8988T (cell line): ENCODE measurements at places on chromosomes 6 and 20.

GRCh38 chr6:13372076-13372475, 43.7 kb upstream of the TBC1D7 start:
- no peak for DNase-seq

DNA sequence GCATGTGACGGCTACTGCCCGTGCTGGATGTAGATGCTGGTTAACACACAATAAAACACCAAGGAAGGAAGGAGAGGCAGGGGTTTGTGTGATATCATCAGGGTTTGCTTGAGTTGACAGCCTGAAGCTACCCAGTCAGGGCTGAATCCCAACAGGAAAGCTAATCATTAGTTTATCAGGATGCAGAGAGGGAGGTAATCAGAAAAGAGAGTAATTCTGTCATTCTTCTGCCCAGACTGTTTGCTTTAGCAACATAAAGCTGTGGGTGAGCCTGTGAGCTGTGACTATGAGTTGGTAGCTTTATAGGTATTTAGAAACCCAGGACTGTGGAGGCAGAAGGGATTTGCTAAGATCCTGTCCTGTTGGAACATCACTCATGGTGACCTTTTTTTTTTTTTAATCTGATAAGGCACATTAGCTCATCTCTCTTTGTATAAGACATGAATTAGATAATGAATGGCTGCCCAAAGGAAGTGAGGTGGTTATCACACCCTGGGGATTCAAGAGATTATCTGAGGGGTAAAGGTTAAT, 79.3 kb downstream of the CAP2 start:
- no peak for DNase-seq

DNA sequence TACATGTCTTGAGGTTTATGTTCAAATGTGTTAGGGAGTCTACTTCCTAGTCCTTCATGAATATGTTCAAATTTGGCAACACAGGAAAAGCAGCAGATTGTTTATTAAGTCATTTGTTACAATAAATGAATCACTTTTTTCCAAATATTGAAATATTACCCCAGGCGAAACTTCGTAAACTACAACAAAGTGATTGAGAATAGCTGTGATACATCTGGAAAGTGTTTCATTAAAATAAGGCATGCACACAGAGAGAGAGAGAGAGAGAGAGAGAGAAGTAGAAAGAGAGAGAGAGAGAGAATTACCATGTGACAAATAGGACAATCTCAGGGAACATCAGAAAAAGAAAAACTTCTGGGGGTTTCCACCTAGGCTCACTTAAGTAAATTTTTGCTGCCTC, 363.1 kb upstream of the PTCHD4 start:
- DNase-seq: no peak

DNA sequence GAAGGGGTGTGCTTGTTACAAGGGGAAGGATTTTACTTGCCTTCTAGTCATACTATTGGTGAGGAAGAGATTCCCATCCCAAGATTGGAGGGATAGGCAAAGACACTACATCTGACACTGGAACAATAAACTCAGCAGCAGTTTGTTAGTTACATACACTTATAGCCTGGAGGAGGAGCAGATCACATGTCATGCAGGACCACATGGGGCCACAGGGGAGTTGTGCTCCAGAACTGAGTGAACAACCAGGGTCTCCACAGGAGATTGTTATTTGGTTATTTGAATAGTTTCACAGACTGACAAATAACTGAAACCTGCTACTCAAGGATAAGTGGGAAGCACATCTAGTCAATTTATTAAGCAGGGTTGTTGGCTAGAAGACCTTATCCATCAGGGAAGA, 559.4 kb upstream of the MANEA start:
- no peak for DNase-seq

- DNase-seq: no peak
Measured at GRCh38 chr6:968791-969190, 275.9 kb upstream of the EXOC2 start.

DNA sequence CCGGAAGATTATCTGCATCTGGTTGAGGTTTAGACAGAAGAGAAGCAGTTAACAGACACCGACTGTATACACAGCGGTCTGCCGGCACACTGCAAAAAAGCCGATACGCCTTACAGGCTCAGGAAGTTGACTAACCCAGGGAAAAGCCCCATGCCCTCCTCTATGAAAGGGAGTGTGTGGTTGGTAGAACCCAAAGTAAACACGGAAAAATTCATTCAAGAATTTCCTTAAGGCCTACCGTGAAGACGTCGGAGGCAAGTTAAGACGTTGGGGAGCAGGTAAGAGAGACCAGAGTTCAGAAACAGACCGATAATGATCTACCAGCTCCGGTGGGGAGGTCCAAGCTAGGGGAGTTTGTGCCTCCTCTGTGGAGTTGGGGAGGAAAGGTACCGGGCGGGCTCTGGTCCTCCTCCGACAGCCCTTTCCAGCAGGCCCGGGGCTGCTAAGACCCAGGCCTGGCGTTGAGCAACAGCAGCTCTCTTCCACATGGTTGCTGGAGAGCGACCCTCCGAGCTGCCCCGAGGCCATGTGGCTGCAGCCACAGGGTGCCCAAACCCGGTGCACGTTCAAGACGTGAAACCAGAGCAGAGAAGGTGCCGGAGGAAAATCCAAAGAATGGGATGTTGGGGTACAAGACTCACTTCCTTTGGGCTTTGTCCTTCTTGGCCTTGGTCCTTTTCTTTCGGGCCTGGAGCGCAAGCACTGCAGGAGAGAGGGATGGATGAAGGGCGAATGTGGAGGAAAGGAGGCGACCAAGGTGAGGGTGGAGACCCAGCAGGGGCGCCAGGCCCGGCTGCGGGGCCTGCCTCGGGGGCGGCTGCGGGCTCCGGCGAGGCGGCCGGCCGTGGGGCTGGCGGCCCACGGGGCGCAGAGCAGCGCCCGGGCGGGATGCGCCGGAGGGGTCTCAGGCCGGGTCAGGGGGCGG, 809 bp downstream of the SRPK1 start:
- no peak for DNase-seq
